ENCODE measurements at places on chromosomes 3 and 15.

- no peak for DNase-seq
These were observed 16.9 kb downstream of the ZNF717 start for GRCh38 chr3:75768303-75769017.

DNA sequence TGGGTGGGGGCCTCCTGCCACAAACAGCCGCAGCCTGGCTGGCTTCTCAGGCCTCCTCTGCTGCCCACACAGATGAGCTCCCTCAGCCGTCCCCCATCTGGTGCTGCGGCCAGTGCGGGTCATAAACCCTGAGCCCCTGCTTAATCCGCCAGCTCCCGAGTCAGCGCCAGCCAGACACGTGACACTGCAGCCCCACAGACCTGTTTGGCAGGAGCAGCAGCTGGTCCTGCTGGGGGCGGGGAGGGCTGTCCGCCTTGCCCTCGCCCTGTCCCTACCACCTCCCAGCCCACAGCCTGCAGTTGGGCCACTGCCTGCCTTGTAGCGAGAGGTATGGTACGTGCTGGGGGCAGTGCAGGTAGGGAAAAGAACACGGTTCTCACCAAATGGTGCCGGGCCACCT lies 86.2 kb downstream of the IQSEC1 start:
- no peak for DNase-seq

DNA sequence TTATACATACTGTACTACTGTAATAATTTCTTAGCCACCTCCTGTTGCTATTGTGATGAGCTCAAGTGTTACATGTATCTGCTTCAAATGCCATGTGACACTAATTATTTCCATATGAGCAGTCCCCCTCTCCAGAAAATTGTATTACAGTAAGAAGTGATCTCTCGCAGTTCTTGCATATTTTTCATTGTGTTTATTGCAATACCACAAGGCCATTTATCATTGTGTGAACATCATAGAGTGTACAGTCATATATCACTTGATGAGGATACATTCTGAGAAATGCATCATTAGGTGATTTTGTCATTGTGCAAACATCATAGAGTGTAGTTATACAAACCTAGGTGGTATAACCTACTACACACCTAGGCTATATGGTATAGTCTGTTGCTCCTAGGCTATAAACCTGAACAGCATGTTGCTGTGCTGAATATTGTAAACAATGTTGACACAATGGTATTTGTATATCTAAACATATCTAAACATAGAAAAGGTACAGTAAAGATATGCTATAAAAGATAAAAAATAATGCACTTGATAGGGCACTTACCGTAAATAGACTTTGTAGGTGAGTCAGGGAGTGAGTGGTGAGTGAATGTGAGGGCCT lies 189.6 kb upstream of the MLF1 start:
- peak; percentile 68 for DNase-seq

- DNase-seq: peak; percentile 58
These were observed 6.1 kb upstream of the EIF2B5 start for GRCh38 chr3:184129012-184129411.

DNA sequence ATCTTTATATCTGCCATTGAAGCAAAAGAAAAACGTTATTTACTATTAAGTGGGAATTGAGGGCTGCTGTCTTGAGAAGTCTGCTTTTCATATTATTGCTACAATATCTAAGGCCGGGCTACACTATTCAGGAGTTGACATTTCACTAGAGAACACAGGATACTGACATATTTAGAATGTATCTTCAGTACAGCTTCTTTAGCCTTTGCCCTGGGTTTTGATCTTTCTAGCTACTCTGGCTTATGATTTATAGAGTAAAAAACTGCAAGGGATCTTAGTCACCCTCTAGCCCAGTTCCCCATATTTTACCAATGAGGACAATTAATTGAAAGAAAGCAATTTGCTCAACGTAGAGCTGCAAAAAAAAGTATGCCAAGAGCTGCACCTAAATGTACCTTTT lies 307.4 kb upstream of the DPPA4 start:
- peak; percentile 11 for DNase-seq

DNA sequence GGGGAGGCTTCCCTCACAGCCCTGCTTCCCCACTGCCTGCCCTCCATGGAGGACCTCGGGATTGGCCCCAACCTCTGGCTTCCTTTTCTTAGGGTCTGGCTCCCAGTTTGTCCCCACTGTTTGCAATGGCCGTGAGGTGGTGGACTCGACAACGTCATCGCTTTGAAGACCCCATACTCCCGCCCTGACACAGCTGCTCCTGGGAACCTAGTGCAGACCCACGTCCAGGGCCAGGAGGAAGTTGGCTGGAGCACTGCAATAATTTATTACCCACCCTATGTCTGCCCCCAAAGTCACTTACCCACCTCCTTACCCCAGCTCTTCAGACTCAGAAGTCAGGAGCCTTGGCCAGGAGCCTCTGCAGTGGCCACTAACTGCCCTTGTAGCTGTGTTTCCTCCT lies 11.1 kb downstream of the GRM2 start:
- DNase-seq: no peak

DNA sequence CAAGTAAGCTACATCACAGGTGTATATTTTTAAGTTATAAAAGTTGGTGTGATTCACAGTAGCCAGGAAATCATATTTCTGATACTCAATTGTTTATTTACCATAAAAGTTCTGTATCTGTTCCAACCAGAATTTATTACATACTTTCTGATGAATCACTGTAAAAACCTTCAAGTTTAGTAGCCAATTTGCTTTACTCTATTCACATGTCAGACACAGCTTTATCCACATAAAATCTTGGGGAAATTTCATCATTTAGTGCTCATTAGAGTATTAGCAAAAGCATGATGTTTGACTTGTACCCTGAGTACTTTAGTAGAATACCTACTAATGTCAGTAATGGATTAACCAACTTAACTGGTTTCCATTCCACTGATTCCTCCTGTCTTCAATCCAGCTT lies 249.8 kb downstream of the POLQ start:
- DNase-seq: no peak

DNA sequence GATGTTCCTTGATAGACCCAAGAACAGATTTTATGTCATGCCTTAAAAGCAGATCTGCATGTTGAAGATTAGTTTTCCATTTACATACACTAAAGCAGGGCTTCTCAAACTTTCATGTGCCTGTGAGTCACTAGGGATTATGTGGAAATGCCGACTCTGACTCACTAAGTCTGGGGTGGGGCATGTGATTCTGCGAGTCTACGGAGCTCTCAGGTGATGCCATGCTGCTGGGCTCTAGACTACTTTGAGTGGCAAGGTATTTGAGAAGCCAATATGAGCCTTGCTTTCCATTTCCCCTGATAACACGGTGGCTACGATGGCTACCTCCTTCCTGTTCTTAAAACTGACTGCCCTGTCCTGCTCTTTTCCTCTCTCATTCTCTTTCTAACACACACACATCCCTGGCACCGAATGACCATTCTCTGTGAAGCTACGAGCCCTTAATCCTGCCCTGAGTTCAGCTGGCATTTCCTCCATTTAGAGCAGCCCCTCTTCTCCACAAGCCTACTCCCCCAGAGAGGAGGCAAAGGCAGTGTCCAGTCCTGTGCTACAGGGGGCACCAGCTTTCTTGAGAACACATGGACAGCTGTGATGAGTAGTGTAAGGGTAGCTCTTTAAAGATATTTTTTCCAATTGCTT lies 39.7 kb upstream of the PYGO1 start:
- peak; percentile 96 for DNase-seq

DNA sequence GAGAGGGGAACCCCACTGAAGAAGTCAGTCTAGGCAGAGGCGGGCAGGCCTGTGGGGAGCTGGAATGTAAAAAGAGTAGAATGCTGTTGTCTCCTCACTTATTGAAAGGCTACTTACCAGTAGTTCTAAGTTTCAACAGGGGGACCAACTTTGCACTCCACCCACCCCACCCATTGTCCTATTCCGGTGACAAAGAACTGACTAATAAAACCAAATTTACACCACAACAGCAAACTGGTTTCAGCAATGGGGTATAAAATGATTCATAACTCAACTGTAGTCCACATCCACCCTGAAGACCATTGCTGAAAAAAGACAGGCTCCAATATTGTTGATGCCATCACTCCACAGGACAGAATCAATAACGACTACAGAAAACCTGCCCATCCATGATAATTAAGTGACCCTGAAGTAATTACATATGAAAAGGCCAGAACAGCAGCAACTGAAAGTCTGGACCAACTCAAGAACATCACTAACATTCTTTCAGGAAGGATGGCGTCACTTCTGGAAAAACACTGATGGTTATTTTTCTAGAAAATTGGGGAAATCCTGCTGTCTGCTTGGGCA lies 80.2 kb downstream of the ABI3BP start:
- peak; percentile 63 for DNase-seq

DNA sequence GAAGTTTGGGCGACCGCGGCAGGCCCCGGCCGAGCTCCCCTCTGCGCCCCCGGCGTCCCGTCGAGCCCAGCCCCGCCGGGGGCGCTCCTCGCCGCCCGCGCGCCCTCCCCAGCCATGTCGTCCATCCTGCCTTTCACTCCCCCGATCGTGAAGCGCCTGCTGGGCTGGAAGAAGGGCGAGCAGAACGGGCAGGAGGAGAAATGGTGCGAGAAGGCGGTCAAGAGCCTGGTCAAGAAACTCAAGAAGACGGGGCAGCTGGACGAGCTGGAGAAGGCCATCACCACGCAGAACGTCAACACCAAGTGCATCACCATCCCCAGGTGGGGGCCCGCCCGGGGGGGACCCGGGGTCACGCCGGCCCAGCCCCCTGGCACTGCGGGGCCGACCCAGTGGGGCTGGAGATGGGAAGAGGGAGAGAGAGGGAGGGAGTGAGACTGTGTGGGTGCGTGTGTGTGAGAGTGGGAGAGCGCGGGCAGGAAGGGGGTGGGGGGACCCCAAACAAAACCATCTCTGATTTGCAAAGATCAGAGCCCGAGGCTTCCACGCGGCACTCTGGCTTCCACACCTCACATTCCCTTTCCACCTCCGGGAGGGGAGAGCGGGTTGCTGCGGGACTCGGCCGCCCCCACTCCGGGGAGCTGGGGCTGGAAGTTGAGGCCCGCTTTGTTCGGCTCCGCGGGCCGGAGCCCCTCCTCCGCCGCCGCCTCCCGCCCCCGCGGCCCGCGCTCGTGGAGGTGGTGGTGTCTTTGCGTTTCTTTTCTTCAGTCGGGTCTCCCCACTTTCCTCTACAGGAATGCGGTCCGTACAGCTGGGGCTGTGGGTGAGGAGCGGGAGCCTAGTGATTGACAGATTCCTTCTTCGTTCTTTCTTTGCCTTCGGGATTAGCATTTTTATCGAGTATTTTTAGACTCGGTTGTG lies 898 bp downstream of the SMAD3 start:
- DNase-seq: no peak

DNA sequence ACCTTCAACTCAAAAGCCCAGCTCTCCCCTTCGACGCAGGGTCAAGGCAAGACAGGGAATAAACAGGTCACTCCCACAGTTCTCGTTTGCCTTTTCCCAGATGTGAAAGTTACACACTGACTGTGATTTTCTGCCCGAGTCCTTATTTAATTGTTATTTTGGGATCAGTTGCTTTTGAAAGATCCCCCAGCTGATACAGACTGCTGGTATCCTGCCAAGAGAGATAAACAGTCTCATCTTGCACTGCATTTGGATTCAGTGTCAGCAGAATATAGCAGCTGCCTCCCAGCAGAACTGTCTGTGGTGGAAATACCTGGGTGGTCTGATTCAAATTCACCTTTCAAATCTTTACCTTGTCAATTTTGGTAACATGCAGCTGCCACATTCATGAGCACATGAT lies 56.0 kb upstream of the FAM3D start:
- no peak for DNase-seq
